ENCODE measurements at places on chromosomes 12 and 14.

GRCh38 chr12:9615420-9616136 lies 7.9 kb upstream of the KLRB1 start:
- DNase-seq: no peak

DNA sequence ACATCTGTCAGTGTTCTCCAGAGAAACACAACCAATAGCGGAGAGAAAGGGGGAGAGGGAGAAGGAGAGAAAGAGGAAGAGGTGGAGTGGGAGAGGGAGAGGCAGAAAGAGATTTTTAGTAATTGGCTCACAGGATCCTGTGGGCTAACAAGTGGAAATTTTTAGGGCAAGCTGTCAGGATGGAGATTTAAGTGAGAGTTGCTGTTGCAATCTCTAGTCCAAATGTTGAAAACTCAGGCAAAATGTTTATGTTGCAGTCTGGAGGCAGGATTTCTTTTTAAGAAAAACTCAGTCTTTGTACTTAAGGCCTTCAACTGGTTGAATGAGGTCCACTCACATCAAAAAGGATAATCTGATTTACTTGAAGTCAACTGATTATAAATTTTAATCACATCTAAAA lies 12.5 kb upstream of the GLIPR1L2 start:
- DNase-seq: no peak

DNA sequence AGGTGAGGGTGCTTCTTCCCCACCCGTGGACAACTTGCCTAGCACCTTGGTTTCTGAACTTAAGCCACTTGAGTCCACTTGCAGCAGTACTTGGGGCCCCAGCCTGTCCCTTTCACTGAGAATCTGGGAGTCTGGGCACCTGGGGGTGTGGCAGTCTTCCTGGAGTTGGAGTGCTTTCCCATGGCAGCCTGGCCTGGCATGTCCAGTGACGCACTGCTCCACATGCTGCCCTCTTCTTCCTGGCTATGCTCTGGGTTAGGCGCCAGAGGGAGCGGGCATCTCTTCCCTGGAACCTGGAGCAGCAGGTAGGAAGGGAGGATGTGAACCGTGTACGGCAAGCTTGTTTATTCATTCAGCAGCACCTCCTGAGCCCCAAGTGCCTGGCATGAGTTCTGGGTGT lies 76.4 kb downstream of the PAPOLA start:
- DNase-seq: no peak

- no peak for DNase-seq
Observed at GRCh38 chr14:34539407-34540180, at the start of gene EAPP. Gene EAPP, minus strand, starts transcription at chr14:34539701. Its CDS starts 73 bp downstream, at chr14:34539628.

GRCh38 chr12:121595520-121595919 lies 14.7 kb upstream of the KDM2B start:
- no peak for DNase-seq

GRCh38 chr14:105015905-105016304 lies 5.0 kb downstream of the CDCA4 start:
- no peak for DNase-seq

- no peak for DNase-seq
Observed at GRCh38 chr12:109981311-109981710, 14.9 kb downstream of the GIT2 start.

DNA sequence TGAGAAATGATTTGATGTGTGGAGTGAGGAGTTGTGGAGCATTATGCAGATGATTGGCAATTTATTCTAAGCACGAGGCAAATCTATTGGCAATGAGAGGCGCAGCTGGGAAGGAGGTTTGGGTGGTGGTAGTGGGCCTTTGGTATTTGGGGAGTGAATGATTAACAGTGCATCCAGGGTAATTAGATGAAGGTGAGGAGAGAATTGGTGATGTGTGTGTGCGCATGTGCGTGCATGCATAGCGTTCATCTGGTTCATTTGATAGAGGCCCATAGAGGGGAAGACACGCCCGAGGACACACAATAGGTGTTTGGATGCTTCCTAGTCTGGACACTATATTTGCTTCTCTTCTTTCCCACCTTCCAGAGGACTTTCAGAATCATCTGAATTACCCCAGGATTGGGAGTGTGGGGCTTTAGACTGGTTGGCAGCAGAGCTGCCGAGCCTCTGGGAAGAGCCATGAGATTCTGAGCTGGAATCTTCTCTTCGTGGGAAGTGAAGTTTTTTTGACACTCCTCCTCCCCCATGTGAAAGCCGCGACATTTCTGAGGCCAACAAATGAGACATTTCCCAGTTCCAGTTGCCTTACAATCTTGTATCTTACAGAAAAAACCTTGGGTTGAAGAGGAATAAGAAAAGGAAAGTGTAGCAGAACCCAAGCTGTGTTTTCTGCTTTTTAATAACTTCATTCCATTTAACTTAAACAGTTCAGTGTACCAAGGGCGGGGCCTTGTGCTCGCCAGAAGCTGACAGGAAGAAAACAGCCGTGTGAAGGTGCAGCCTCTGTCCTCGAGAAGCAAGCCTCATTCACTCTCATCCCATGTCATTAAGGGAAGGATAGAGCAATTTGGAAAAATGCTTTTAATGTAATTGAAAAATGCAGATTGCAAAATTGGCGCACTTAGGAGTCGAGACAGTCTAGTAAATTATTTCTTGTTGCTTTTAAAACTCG lies 65.2 kb downstream of the SLC25A47 start:
- no peak for DNase-seq

DNA sequence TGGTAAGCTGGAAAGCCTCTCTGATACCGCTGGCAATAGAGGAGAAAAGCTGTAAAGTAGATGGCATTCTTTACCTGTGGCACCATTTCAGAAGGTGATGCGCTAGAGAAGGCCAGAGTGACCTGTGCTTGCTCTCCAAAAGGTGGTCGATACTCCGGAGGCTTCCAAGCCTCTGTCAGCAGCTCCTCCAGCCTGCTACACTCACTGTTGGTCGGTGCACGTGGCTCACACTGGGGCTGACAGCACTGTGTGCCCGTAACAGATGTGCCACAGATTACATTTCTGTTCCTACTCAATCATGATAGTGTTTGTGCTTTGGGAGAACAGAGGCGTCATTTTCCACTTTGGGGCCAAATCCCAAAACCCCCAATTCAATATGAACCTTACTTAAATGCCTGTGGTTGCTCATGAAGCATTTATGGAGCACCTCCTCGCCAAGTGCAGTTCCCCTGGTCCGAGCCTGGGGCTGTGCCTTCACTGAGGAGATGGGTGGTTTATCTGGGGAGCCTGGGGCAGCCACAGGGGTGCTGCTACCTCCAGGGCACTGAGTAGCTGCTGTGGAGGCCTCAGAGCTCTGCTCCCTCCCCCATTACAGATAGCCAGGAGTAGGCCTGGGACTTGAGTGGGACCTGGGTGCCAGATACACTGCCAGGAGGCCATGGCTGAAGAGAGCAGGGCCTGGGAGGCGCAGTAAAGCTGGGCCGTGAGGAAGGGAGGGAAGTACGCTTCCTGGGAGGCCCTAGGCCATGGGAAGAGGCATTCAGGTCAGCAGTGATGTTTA lies 26.8 kb downstream of the CCNK start:
- no peak for DNase-seq

DNA sequence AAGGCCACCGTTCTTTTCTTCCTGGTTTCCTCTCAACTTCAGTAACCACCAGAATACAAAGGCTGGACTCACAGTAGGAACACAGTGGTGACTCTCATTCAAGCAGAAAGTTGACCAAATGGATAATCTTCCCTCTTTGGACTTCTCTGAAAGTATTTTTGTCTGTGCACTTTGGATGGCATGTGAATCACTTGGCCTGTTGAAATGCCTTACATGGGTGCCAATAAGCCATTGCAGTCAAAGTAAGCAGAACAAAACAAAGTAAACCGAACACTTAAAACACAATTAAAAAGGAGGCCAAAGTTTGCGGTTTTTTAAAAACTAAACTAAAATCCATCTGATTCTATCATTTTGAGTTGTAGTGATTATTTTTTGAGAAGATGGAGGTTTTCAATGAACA lies 370.1 kb upstream of the DDHD1 start:
- DNase-seq: no peak

GRCh38 chr14:74478996-74479635 lies 14.0 kb downstream of the NPC2 start:
- DNase-seq: no peak

DNA sequence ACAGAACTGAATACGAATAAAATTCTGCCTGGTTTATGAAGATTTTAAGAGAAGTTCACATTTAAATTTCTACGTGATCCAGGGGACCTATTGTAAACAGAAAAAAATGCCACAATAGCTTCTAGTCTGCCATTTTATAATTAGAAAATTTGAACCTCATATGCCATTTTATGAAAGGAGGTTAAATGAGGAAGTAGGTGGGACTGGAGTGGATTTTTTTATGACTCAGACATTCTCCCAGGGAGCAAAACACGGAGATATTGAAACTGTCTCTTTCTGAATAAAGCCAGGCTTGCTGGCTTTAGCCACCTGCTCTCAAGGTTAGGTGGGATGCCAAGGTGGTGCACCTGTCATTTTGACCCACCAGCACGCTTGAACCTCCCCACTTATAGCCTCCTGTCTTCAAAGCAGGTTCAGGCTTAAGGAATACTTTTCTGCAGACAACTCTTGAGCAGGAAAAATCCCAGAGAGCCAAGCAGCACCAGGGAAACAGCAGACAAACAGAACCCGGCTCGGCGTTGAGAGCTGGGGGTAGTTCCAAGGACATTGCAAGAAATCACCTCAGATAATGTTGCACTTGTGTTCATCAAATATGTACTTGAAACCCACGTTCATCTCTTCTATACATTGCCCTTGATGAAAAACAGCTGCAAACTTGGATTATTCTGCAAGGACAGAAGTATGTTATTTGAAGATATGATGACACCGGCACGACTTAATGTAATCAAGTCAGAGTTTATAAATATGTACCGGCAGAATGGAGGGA lies 203.7 kb downstream of the PPM1H start:
- DNase-seq: no peak

GRCh38 chr14:71753976-71754375 lies 178.3 kb upstream of the RGS6 start:
- DNase-seq: no peak

Measured in NCI-H446 treated with DMSO at 0.1 percent for 48 hours (cell line).